ENCODE measurements at places on chromosomes 4 and X.
A peak's percentile ranks its signal among the peaks of the same experiment; 100 is the strongest.

- DNase-seq, result no peak
These were observed 47.4 kb downstream of the NALF2 start for GRCh38 chrX:69551421-69552009.

DNA sequence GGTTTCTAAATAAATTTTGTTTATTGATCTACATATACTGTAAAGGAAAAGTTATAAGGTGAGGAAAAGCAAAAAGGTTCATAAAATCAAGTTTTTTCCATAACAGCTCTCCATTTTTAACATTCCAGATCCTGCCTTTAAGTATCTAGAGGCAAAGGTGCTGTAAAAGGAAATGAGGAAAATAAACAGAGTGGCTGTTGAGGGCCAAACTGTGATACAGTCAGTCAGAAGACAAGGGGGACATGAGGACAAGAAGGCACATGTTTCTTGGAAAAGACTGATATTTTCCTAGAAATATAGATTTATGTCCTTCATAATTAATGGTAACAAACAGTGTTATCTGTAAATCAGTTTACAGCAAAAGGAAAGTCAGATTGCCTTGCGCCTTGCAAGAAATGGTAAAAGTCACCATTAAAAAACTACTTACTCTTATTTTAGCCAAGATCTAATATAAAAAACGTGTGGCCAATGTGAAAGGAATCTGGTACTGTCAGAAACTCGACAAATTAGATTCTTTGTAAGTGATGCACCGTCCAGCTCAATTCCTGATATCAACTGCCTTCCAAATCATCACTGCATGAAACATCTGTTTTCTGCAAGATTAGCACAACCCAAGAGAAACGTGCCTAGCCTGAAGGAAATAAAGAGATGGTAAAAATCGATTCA, 34.0 kb upstream of the VEGFD start:
- DNase-seq, result no peak

DNA sequence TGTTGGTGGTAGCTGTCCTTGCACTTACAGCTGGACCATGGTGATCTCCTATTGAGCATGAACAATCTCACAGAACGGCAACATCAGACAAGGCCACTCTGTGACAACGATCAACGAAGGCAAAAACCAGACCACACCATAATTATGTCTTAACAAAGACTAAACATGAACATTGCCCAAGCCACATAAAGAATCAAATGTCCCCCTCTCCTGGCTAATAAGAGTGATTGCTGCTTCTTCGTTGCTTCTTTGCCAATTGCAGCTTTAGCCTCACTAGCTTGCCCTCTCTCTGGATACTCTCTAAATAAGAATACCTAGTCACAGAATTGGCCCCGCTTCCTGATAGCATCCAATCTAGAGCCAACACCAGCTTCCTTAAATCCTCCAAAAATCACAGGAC, 41.5 kb upstream of the PGRMC1 start:
- no peak for DNase-seq

- DNase-seq, result no peak
These were observed 12.1 kb upstream of the COPS4 start for GRCh38 chr4:83022724-83023450.

DNA sequence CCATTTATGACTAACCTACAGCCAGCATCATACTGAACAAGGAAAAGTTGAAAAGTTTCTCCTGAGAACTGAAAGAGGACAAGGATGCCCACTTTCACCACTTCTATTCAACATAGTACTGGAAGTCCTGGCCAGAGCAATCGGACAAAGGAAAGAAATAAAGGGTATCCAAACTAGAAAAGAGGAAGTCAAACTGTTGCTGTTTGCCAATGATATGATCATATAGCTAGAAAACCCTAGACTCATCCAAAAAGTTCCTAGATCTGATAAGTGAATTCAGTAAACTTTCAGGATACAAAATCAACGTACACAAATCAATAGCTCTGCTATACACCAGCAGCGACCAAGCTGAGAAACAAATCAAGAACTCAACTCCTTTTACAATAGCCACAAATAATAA, 64.5 kb downstream of the CENPC start:
- no peak for DNase-seq

- DNase-seq, result no peak
These were observed 396.4 kb upstream of the BOD1L1 start for GRCh38 chr4:14023896-14024295.

DNA sequence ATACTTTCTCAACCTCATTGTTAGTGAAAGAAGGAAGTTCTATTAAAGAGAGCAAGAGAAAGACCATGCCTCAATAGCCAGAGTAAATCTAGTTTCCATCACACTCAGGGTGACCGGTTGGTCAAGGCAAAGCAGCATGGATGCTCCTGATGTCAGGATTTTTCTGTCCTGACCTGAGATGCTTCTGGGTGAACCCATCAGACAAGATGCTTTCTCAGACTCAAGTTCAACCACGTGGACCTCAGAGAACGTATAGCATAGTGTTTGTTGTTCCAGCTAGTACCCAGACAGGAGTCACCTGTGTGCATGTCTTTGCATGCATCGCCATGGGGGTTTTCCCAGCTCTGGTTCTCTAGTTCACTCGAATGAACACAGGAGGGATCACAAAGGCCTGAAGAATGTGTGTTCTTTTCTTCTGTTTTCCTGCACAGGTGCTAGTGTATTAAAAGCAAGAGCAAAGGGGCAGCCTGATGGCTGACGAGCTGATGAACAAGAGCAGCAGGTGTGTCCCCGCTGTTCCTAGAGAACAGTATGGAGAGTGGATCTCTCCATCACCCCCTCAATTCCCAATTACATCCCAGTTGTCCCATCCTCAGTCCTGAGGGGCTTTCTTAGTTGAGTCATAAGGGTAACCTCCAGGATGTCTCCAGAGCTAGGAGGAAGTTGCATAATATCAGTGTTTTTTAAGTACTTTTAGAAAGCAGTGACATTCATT, 110.5 kb upstream of the ENPP6 start:
- no peak for DNase-seq

GRCh38 chr4:126916626-126917140, 716.1 kb upstream of the INTU start:
- DNase-seq, result peak; percentile 47

- DNase-seq, result no peak
These were observed 21.7 kb upstream of the CLNK start for GRCh38 chr4:10706236-10706635.

GRCh38 chr4:152394791-152395190, 141.1 kb downstream of the FBXW7 start:
- DNase-seq, result no peak

DNA sequence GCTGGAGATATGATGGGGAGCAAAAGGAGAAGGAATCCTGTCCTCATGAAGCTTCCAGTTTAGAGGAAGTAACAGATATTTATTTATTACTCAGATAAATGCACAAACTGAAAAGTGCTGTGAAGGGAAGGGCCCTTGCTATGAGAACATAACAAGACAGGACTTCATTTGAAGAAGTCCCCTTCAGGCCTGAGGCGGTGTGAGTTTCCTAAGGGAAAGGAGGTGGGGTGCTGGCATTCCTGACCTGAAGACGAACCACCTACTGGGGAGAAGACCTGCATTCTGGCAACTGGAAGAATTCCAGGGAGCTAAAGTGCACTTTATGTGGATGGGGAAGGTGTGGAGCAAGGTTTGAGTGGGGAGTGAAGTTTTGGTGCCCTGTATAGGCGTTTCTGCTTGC, 15.9 kb upstream of the SPARCL1 start:
- no peak for DNase-seq

GRCh38 chrX:133783274-133783673, 202.1 kb downstream of the GPC3 start:
- DNase-seq, result no peak

DNA sequence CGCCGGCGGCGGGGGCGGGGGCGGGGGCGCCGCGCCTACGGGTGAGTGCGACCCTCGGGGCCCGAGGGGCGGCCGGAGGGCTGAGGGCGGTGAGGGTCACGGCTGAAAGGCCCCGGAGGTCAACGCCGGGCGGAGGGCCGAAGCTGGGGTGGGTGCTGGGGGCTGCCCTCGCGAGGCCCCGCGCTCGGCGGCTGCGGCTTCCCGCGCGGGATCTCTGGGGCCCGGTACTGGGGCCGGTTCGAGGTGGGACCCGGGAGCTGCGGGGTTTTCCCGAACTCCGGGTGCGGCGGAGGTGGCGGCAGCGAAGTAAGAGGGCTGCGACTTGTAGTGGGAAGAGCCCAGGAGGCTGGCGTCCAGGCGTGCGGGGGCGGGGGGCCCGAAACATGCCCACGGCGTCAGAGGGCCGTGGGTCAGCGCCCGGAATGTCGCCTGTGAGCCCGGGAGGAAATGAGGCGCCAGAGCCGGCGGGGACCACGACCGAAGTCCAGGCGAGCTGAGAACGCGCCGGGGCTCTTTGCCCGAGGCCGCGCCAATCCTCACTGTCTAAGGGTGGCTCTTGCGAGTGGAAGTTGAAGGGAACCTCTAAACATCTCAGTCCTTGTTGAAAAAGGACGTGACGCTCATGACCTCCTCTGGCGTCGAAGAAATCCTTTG, 407 bp downstream of the IL13RA1 start:
- DNase-seq, result peak; percentile 10

DNA sequence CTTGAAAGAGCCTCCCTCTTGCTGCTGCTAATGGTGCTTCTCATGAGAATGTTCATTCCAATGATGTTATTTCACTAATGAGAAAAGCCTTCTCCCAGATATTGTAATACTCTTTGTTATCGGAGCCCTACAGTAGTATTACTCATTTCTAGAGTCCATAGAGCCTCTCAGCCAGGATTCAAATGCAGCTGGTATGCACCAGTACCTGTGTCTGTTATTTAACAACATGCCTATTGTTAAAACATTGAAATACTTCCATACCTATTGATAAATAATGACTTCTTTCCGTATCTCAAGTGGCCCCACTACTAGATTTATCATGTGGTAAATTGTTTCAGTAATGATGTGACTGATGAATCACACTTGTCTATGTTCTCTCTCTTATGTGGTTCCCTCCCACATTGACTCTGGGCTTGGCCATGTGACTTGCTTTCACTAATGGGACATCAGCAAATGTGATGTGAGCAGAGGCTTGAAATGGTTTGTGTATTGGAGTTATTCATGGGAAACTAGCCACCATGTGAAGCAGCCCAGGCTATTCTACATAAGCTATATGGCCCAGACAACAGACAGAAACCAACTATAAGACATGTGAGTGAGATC, 207.6 kb downstream of the THOC2 start:
- DNase-seq, result no peak

DNA sequence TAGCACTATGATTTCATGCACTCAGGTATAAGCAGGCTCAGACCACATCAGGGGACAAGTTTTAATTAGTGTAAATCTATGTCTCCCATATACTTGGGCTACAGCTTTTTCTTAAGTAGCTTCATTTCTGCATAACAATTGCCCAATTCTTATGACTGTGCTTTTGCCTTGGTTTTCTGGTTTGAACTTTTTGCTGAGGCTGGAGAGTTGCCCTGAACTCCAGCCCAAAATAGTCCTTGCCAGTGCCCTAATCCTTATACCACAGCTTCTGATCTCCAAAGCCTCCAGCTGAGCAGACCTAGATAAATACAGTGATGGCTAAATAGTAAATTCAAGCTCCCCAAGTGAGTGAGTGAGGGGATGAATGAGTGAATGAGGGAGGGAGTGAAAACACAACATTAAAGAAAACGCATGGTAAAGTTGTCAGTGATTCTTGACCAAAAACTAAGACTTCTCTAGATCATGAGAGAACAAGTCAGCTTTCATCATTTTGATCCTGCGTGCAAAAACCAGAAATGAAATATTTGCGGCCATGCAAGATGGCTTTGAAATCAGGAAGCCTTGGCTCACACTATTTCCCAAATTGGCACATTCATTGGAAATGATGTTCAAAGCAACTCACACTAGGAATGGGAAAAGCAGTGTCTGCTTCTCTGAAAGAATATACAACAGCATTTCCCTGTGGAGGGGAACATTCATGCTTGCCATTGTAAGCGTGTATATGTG, 437.1 kb upstream of the CTSO start:
- peak; percentile 70 for DNase-seq

GRCh38 chr4:76696109-76696508, 201.8 kb downstream of the SOWAHB start:
- DNase-seq, result peak; percentile 59

- DNase-seq, result peak; percentile 8
These were observed 201.5 kb upstream of the FAM241A start for GRCh38 chr4:111943796-111944203.

DNA sequence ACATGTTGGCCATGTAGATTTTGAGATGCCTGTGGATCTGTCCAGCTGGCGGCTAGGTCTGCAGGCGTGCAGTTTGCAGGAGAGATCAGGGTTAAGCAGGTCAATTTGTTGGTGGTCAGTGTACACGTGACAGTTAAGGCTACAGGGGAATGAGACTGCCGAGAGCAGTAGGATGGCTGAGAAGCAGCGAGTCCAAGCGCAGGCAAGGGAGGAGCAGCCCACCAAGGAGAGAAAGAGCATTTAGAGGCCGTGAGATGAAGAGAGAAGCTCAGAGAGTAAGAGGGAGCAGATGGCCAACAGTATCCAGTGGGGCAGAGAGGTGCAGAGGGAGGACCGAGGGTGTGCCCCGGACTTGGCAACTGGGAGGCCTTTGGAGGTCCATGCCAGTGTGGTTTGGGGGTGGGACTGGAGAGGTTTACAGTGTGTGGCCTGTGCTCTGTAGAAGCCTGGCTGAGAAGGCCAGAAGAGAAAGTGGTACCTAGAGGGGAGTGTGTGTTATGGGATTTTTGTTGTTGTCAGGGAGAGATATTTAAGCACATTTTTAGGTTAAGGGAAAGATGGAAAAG, 18.4 kb downstream of the SNX25 start:
- no peak for DNase-seq

DNA sequence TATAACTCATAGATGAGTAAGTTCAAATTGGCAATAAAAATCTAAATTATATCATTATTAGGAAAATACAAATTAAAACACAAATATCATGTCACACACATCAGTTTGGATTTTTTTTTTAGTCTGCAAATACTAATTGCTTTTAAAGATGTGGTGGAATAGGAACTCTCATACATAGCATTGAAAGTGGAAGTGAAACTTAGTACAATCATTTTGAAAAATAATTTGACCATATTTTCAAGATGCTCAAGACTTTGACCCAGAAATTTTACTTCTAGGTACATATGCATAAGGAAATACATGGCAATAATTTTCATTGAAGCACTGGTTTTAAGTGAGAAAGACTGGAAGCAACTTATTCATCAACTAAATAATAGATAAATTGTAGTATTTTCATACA, 147.5 kb upstream of the SMIM31 start:
- DNase-seq, result no peak

DNA sequence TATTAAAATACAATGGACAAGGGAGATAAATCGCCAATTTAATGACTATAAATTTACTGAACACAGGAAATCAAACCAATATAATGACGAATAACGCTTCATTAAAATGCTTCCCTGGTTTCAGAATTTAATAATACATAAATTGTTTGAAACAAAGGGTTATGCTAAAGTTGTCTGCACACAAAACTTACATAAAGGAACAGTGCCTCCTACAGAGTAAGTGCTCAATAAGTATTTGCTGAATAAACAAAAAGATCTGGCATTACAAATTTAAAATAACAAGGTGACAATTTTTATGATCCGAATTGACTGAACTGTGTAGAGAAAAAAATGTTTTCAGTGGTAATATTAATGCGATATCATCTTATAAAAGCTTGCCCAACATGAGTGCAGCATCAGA, 69.6 kb downstream of the NOCT start:
- no peak for DNase-seq

Data from brain (organoid and tissue), 16 donors.